ENCODE measurements at places on chromosomes 11 and 22.

DNA sequence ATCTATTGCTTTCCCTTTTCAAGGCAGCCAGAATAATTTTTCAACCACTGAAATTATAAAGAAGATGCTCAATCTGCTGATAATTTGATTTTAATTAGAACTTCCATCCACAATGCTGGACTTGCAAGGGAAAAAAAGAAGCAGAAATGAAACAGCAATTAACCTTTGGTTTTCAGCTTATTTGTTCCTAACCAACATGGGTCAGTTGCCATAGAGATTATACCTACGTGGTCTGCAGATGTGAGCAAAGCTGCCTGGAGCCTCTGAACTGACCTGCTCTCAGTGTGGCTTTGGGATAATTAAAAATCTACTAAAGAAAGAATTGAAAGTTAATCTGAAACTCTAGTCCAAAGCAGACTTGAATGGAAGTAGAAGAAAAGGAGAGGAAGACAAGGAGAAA lies 195.7 kb upstream of the API5 start:
- DNase-seq = no peak
- no peaks in the 10 kb centered on the region for H3K36me3 ChIP-seq
- no peaks in the 10 kb centered on the region for H3K4me1 ChIP-seq
- H3K27me3 ChIP-seq = no peaks in the 10 kb centered on the region

DNA sequence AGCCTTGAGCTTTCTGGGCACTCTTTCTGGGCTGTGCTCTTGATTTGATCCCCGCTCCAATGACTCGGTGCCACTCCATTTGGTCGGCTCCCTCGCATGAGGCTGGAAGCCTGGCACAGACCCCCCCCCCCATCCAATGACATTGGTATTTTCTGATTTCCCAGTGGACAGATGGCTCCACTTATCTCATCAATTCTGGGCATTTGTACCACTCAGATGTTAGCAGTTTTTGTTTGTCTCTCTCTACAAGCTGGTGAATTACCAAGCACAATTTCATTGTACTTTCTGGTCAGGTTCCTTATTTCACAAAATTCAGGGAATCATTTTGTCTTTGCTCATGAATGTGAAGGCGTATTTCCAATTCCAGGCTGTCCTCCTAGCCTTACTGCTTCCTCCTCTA lies 9.1 kb downstream of the DNAL4 start:
- DNase-seq = no peak
- no peak overlapping the region for H3K4me3 ChIP-seq
- no peaks in the 10 kb centered on the region for H3K27me3 ChIP-seq
- H3K27ac ChIP-seq = no peak overlapping the region
- no peaks in the 10 kb centered on the region for H3K36me3 ChIP-seq

DNA sequence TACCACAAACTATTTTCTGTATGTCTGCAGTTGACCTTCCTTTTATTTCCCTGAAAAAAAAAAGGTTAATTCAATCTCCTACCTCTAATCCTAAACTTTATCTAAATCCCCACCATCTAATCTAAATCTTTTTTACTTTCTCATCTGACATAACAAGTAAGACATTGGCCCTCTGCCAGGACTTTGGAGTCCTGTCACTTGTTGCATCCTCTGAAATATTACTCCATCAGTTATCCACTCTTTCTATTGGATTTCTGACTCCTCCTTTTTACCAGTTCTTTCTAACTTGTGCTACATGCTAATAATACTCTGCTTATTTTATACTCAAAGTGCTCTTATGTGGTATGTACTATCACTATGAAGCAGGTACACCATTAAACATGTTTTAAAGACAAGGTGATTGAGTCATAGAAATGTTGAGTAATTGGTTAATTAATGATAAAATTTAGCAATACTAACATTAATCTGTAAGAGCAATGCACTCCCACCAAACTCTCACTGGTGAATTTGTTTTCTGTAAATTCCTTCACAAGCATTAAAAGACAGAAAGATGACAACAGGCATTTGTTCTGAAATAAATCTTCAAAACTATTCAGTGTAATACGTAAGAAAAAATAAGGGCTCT lies 914.2 kb upstream of the RAG2 start:
- H3K4me3 ChIP-seq = no peak overlapping the region
- H3K4me1 ChIP-seq = no peaks in the 10 kb centered on the region
- no peaks in the 10 kb centered on the region for H3K36me3 ChIP-seq
- no peak for DNase-seq
- H3K27ac ChIP-seq = no peak overlapping the region

- peaks cover 10% of the 10 kb centered on the region for H3K27me3 ChIP-seq
- H3K4me1 ChIP-seq = peaks cover 24% of the 10 kb centered on the region
- H3K36me3 ChIP-seq = no peaks in the 10 kb centered on the region
- DNase-seq = no peak
- peak overlapping the region; percentile 96 for H3K27ac ChIP-seq
- H3K4me3 ChIP-seq = peak overlapping the region; percentile 99
These were observed 524 bp downstream of the MTMR2 start for GRCh38 chr11:95923439-95923727.

DNA sequence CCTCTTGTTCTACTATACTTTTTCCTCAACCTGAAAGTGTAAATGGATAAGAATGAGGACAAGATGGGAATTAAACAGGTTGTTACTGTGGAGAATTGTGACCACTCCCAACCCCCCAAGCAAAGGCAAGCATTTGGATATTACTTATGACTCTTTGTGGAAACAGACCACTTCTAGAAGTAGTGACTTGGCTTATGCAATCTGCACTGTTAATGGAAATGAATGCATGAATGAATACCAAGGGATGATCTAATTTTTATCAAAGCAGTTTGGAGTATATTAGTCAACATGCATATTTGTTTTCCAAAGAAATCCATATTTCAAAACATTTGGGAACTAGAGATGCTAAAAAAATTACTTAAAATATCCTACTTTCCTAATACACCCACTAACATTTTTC lies 35.3 kb downstream of the AMOTL1 start:
- no peaks in the 10 kb centered on the region for H3K36me3 ChIP-seq
- no peaks in the 10 kb centered on the region for H3K27me3 ChIP-seq
- no peak overlapping the region for H3K4me3 ChIP-seq
- H3K27ac ChIP-seq = no peak overlapping the region
- no peak for DNase-seq

- no peaks in the 10 kb centered on the region for H3K36me3 ChIP-seq
- no peaks in the 10 kb centered on the region for H3K27me3 ChIP-seq
- DNase-seq = no peak
- H3K4me3 ChIP-seq = no peak overlapping the region
These were observed 6.7 kb upstream of the OR5I1 start for GRCh38 chr11:55942785-55943392.

GRCh38 chr11:31922450-31922849 lies 111.3 kb upstream of the PAX6 start:
- no peak for DNase-seq
- no peaks in the 10 kb centered on the region for H3K4me1 ChIP-seq
- no peak overlapping the region for H3K27ac ChIP-seq
- no peak overlapping the region for H3K4me3 ChIP-seq

DNA sequence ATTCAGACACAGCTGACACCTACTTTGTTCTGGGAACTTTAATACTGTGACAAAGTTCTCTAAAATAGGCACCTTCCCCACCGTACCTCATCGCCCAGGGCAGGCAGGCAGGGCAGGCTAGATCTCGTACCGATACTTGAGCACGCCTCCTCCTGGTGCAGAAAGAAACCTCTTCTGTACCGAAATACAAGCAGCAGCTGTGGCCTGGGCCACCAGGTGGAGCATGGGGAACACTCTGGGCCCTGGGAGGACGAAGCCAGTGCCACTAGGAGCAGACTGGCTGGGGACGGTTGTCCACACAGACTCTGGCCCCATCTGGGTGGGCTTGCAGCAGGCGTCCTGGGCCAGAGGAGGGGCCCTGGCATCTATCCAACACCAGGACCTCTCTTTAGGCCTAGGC lies 12.8 kb downstream of the PMM1 start:
- peak; percentile 83 for DNase-seq
- H3K27ac ChIP-seq = no peak overlapping the region
- no peak overlapping the region for H3K4me3 ChIP-seq
- peaks cover 14% of the 10 kb centered on the region for H3K36me3 ChIP-seq

GRCh38 chr11:69999721-70000120 lies 78.4 kb upstream of the ANO1 start:
- peaks cover 11% of the 10 kb centered on the region for H3K4me1 ChIP-seq
- no peak overlapping the region for H3K27ac ChIP-seq
- peaks cover 7% of the 10 kb centered on the region for H3K27me3 ChIP-seq
- H3K36me3 ChIP-seq = no peaks in the 10 kb centered on the region
- no peak for DNase-seq

- H3K36me3 ChIP-seq = peaks cover 52% of the 10 kb centered on the region
- DNase-seq = no peak
- H3K27me3 ChIP-seq = no peaks in the 10 kb centered on the region
- no peak overlapping the region for H3K27ac ChIP-seq
These were observed 22.9 kb upstream of the PDE2A start for GRCh38 chr11:72696866-72697700.

- H3K27me3 ChIP-seq = peaks cover 2% of the 10 kb centered on the region
- H3K27ac ChIP-seq = no peak overlapping the region
- no peak overlapping the region for H3K4me3 ChIP-seq
These were observed 45.2 kb downstream of the NECTIN1 start for GRCh38 chr11:119683783-119684182.

GRCh38 chr11:104127828-104128227 lies 36.1 kb downstream of the PDGFD start:
- H3K36me3 ChIP-seq = no peaks in the 10 kb centered on the region
- no peak for DNase-seq
- H3K27ac ChIP-seq = no peak overlapping the region
- H3K4me1 ChIP-seq = no peaks in the 10 kb centered on the region
- H3K4me3 ChIP-seq = no peak overlapping the region

GRCh38 chr11:2685051-2685450 lies 14.7 kb downstream of the KCNQ1OT1 start:
- no peak overlapping the region for H3K27ac ChIP-seq
- H3K4me3 ChIP-seq = no peak overlapping the region
- H3K4me1 ChIP-seq = peaks cover 4% of the 10 kb centered on the region
- H3K27me3 ChIP-seq = no peaks in the 10 kb centered on the region
- no peaks in the 10 kb centered on the region for H3K36me3 ChIP-seq

GRCh38 chr11:13669544-13670488 lies 1.3 kb downstream of the FAR1 start:
- H3K36me3 ChIP-seq = peaks cover 21% of the 10 kb centered on the region
- peaks cover 40% of the 10 kb centered on the region for H3K4me1 ChIP-seq
- DNase-seq = no peak
- peak overlapping the region; percentile 98 for H3K4me3 ChIP-seq
- peaks cover 6% of the 10 kb centered on the region for H3K27me3 ChIP-seq
- peak overlapping the region; percentile 97 for H3K27ac ChIP-seq

DNA sequence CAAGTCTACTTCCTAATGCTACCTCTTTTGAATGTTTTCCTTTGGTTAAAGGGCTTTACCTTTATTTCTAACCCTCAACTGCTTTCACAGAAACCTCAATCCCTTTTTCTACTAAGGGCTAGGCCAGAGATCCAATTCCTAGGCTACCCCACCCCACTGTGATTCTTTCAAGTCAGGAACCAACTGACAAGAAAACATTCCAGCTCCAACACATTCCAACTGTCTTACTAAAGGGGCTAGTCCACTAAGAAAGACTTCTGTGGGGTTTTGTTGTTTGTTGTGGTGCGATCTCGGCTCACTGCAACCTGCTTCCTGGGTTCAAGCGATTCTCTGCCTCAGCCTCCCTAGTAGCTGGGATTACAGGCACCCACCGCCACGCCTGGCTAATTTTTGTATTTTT lies 151.3 kb downstream of the APOL5 start:
- DNase-seq = no peak
- no peak overlapping the region for H3K4me3 ChIP-seq
- peaks cover 4% of the 10 kb centered on the region for H3K27me3 ChIP-seq
- no peaks in the 10 kb centered on the region for H3K36me3 ChIP-seq
- H3K4me1 ChIP-seq = no peaks in the 10 kb centered on the region

GRCh38 chr11:122779047-122779629 lies 59.2 kb upstream of the CRTAM start:
- peaks cover 3% of the 10 kb centered on the region for H3K36me3 ChIP-seq
- H3K27ac ChIP-seq = no peak overlapping the region
- DNase-seq = no peak
- H3K27me3 ChIP-seq = peaks cover 11% of the 10 kb centered on the region

GRCh38 chr11:78943841-78944240 lies 369.2 kb upstream of the NARS2 start:
- H3K4me1 ChIP-seq = no peaks in the 10 kb centered on the region
- peaks cover 11% of the 10 kb centered on the region for H3K27me3 ChIP-seq
- H3K27ac ChIP-seq = no peak overlapping the region
- no peak overlapping the region for H3K4me3 ChIP-seq
- no peak for DNase-seq
- no peaks in the 10 kb centered on the region for H3K36me3 ChIP-seq

DNA sequence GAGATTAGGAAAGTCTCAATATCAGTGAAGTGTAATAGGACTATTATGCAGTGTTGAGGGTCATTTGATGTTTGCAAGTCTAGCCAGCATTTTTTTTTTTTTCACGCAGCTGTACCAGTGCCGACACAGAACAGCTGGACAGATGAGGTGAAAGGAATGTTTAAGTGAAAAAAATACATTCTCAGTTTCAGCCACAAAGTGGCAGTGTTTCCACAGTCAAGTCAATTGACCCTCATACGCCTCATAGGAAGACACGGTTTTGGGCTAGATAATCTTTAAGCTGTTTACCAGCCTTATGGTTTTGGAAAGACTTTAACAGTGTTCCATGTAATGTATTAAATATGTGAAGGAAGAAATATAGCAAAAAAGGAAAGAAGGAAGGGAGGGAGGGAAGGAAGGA lies 349.9 kb upstream of the ANO3 start:
- H3K27ac ChIP-seq = no peak overlapping the region
- H3K4me3 ChIP-seq = no peak overlapping the region
- no peaks in the 10 kb centered on the region for H3K27me3 ChIP-seq
- DNase-seq = no peak
- no peaks in the 10 kb centered on the region for H3K36me3 ChIP-seq

DNA sequence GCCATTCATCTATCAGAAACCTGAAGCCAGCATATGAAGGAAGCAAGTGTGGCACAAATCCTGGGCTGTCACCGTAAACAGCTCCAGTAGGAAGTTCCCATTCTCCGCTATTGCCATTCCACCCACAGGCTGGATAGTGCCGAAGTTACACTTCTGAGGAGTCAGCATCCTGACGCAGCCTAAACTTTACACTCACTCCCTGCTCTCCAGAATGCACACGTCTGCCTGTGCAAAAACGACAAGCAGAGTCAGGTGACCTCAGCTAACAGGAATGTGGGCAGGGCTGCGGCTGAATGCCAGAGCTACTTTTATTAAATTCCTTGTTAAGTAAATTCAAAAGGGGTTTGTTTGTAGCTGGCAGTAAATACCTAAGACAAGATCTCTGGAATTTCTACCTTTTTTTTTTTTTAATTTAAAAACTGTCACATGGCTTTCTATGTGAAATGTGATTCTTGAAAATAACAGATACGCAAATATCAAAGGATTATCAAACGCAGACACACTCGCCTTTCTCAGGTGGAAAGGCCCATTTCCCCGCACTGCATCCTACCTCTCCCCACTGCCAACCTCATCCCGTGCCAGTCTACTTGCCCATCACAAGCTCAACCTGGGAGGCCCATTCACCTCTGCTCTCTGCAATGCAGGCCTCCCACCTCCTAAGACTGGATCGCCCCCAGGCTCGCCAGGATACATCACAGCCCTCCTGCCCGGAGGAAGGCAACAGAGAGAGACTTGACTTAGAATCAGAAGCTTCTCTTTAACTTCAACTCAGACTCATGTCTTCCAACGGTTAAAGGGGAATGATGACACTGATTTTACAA lies 33.5 kb downstream of the NFRKB start:
- no peak overlapping the region for H3K27ac ChIP-seq
- peaks cover 65% of the 10 kb centered on the region for H3K36me3 ChIP-seq
- no peak overlapping the region for H3K4me3 ChIP-seq

GRCh38 chr11:94876645-94877442 lies 96.5 kb downstream of the CWC15 start:
- peak overlapping the region; percentile 83 for H3K27ac ChIP-seq
- H3K4me3 ChIP-seq = peak overlapping the region; percentile 51
- H3K36me3 ChIP-seq = no peaks in the 10 kb centered on the region
- peak; percentile 85 for DNase-seq
- no peaks in the 10 kb centered on the region for H3K27me3 ChIP-seq
- H3K4me1 ChIP-seq = peaks cover 21% of the 10 kb centered on the region
